ENCODE measurements at places on chromosomes 16 and 17.

DNA sequence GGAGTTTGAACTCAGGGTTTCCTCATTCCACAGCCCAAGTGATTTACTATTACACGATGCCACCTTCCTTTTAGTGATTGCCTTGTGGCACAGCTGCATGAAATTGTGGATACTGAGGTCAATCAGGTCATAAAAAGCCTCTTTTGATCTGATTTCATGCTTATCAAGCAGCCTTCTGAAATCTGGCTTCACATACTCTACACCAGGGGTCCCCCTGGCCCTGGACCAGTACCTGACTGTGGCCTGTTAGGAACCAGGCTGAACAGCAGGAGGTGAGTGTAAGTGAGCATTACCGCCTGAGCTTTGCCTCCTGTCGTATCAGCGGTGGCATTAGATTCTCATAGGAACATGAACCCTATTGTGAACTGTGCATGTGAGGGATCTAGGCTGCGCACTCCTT is 13.8 kb downstream of the SLFN5 start:
- no peak for DNase-seq

GRCh38 chr17:78252701-78253635 is 21.5 kb downstream of the TMEM235 start:
- DNase-seq, result peak; percentile 53

GRCh38 chr16:11715246-11715947 is 27.3 kb downstream of the TXNDC11 start:
- no peak for DNase-seq

- no peak for DNase-seq
Observed at GRCh38 chr17:19401321-19402010, 9.6 kb upstream of the RNF112 start.

GRCh38 chr17:62693616-62694409 is 66.3 kb downstream of the MRC2 start:
- DNase-seq, result no peak

DNA sequence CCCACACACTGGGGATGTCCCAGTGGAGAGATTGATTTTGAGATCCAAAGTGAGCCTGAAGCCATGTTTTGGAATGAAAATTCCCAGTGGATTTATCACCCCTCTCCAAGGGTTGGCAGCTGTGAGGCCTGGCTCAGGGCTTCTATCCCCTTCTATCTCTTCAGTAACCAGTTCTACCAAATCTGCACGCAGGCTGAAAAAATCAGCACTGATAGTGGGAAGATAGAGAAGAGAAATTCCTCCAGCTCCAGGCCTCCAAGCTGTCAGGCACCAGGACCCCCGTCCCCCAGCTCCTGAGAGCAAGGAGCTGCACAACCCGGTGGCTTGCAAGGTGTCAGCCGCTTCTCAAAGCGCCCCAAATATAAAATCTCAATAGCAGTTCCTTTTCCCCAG is 1.0 kb downstream of the FLOT2 start:
- no peak for DNase-seq

DNA sequence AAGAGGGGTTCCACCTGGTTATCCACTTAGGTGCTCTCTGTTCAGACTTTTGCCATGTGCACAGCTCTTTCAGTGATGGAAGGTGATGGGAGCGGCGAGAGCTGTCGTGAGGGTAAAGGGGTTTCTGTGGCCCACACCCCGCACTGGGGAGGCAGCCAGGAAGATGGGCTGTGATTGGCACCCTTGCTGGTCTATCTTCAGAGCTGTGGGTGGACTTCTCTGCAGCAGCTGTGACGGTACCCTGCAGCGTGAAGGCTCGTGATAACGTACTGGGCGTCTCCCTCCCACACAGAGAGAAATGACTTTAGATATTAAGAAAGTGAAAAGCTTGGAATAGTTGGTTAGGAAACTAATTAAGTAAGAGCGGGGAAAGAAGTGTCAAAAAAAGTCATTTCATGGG is 45.8 kb downstream of the MPRIP start:
- no peak for DNase-seq

GRCh38 chr17:74812109-74813009 is 36.2 kb upstream of the NAT9 start:
- no peak for DNase-seq

DNA sequence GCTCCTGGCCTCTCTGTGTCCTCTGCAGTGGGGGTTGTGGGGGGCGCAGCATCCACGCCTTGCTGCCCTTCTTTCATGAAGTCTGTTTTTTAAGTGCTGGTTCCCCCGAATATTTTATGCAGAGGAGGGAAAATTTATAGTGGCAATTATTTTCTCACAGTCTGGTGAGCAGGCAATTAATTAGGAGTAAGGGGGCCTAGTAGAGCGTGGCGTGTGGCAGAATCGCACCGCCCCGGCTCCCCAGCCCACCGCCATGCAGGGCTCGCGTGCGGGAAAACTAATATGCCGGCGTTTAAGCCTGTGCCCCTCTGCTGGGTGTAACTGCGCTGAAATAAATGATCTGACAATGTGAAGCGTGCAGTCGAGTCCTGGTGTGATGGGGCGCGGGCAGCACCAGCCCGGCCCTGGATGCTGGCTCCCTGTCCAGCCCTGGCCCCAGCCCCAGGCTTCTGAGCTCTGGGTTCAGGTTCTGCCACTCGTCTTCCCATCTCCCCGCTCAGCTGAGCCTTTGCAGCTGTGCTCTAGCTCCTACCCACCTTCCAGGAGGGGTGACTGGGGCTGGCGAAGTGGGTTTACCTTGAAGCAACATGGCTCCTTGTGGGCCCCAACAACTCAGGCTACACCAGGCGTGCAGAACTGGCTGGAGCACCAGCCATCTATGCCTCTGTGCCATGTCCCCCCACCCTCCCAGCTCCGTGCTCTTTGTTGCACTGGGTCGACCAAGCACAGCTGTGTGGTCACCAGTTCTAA is 13.8 kb downstream of the ENGASE start:
- no peak for DNase-seq

- DNase-seq, result peak; percentile 23
Observed at GRCh38 chr17:44672479-44673093, 16.3 kb downstream of the MEIOC start.

- no peak for DNase-seq
Observed at GRCh38 chr17:12712941-12713340, 47.3 kb downstream of the MYOCD start.

DNA sequence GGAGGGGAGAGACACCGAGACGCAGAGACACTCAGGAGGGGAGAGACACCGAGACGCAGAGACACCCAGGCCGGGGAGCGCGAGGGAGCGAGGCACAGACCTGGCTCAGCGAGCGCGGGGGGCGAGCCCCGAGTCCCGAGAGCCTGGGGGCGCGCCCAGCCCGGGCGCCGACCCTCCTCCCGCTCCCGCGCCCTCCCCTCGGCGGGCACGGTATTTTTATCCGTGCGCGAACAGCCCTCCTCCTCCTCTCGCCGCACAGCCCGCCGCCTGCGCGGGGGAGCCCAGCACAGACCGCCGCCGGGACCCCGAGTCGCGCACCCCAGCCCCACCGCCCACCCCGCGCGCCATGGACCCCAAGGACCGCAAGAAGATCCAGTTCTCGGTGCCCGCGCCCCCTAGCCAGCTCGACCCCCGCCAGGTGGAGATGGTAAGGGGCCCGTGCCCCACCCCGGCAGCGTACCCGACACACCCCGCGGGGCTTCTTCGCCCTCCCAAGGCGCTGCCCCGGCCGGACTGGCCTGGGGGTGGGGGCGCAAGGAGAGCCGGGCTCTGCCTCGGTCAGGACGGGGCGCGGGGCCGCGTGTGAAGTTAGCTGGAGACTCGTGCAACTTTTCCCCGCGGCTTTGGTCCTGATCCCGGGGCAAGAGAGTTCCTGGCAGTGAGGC is 427 bp downstream of the PPP1R1B start:
- no peak for DNase-seq

DNA sequence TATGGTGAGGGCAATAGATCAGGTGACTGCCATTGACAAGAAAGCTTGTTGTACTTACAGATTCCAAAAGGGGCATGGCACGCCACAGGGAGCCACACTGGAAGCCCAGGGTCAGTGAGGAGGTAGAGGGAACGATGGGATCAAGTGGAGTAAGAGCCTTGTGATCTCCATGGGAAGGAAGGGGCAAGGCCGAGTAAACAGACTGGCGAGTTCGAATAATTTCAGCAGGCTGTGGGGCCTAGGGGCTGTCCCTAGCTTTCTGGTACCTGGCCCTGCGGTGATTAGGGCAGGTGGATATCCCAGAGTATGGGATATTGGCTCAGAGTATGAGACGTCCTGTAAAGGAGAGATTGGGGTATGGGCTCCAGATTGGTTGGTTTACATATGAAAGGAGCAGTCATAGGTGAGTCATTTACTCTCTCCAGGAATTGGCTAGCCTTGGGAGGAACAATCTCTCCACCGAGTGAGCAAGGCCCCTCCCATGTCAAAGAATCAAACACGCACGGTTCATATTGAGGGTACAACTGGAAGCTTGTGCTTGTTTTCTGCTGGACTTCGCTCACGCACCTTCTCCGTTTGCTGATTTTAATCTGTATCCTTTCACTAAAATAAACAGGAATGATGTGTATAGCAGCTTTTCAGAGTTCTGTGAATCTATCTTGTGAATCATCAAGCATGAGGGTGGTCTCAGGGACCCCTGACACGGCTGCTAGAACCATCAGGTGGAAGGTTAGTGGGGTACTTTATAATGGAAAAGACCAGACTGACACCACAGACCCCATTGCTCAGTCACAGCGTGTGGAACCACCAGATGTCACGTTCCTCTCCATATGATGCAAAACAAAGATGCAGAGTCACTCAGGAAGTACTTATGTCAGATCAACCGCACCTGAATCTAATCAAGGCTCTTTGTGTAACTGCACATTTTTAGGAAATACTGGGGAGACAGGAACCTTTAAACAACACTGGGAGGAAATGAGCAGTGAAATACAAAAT is 27.9 kb downstream of the GABARAPL2 start:
- peak; percentile 85 for DNase-seq

- no peak for DNase-seq
Observed at GRCh38 chr17:49680314-49680713, 2.4 kb upstream of the SPOP start.

GRCh38 chr16:78903237-78903636 is 697.3 kb downstream of the MAF start:
- DNase-seq, result no peak

DNA sequence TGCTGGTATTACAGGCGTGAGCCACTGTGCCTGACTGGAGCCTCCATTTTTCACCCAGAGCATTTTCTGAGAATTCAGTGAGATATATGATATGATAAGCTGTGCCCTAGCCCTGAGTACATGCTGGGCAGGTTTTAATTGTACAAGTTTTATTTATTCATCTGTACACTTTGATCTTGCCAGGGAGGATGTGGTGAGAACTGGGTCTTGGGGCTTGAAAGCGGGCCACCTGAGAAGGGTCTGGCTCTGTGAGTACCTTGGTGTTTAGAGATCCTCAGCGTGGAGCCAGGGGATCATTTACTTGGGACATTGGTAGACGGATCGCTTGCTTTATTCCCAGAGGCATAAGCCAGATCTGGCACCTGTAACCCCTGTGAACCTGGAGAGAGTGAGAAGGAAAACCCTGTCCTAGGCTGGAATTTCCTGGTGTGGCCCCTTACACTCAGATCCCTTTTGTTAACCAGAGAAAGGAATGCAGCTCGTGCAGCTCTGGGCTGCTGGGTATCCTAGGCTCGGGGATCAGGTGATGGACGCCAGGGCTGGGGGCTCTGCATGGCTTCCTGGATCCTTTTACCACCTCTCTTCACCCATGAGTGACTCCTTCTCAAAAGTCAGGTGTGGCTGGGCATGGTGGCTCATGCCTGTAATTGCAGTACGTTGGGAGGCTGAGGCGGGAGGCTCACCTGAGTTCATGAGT is 91.9 kb downstream of the ABCC1 start:
- DNase-seq, result peak; percentile 77

- no peak for DNase-seq
Observed at GRCh38 chr17:45132320-45132571, at the start of gene PLCD3. TSS of gene PLCD3 (minus strand) at chr17:45132515. CDS start at chr17:45132410, 105 bp downstream.

DNA sequence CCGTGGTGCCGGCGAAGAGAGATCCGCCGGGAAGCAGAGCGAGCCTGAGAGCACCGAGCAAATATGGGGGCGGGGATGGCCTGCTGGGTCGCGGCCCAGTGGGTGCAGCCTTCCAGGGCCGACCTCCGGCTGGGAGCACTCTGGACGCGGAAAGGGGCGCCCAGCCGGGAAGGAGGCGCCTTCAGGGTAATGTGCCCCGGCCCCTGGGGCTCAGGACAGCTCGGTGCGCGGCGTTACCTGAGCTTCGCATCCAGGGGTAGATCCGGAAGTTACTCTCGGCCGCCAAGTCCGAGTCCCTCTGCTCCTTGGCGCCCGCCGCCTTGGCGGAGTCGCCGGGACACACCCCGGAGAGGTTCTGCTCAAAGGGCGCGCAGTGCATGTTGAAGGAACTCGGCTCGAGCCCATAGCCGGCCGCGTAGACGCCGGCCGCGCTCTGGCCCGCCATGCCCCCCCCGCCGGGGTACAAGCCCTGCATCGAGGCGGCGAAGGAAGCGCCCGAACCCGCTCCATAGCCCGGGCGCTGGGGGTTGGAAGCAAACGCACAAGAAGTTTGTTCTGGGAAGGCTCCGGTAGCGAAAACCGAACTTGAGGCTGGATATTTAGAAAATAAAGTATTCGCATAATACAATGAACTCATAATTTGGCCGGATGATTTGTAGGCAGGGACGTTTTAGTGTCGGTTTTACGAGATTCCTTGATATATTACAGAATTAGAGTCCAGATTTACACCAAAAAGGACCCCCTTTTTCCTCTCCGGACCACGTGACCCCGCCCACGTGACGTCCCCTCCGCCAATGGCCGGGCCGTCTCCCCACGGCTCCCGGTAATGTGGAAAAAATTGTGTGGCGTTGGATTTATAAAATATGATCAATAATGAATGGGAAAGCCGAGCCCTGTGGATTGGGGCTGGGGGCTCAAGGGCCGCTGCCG is at the start of gene HOXB7:
TSS of gene HOXB7 (minus strand) at position 736 of the 930 bp plus-strand sequence. CDS start at position 637, 99 bp downstream.
- DNase-seq, result peak; percentile 50

DNA sequence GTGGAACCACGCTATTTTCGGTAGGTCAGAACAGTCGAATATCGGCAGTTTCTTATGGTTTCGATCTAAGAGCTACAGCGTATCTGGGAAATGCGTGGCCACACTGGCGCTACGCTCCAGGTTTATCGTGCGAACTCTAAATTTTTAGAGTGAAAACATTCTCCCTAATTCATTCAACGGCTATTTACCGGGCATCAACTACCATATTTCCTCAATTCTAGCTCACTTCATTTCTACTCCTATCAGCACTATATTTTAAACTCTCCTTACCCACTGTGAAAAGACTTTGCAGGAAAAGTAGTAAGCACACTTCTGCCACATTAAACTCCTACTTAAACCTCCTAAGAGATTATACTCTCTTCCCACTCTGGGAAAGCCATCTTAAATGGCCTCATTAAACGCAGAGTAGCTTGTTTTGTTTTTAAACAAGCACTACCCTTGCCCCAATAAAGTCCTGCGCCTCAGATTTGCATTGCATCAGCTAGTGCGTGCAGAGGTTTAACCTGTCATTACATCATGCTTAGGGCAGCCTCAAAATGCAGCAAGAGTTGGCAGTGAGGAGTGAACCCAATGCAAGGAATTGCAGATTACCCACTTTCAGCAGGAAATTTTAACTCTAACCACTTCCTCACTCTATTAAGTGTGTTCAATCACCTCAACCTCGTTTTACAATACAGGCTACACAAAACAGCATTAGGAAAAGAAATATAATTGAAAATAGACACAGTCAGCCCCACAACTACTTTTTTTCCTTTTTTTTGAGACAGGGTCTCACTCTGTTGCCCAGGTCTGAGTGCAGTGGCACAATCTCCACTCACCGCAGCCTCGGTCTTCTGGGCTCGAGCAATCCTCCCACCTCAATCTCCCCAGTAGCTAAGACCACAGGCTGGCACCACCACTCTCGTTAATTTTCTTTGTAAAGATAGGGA is 18.8 kb downstream of the SIAH1 start:
- peak; percentile 74 for DNase-seq

- DNase-seq, result no peak
Observed at GRCh38 chr17:302300-302698, 50.3 kb downstream of the RPH3AL start.
